Stimulated activated CD8-positive, alpha-beta memory T cell treated with anti-CD3 and anti-CD28 coated beads, Interleukin-4, amount 100 ng/mL, for 1 hour (primary cell): ENCODE measurements at places on chromosomes 5 and 9.

- DNase-seq: no peak
Observed at GRCh38 chr9:124779368-124780059, 2.6 kb downstream of the OLFML2A start.

- no peak for DNase-seq
Observed at GRCh38 chr5:129760636-129761325, 12.9 kb downstream of the MINAR2 start.

GRCh38 chr5:135353952-135354721, 44.9 kb downstream of the MACROH2A1 start:
- no peak for DNase-seq

- DNase-seq: no peak
Observed at GRCh38 chr9:14393418-14393817, 79.5 kb upstream of the NFIB start.

GRCh38 chr5:147208134-147208533, 26.7 kb upstream of the STK32A start:
- no peak for DNase-seq

- DNase-seq: no peak
Observed at GRCh38 chr5:148063861-148064260, at the start of gene SPINK5. SPINK5 (plus strand) TSS chr5:148063980; CDS start chr5:148064045, 65 bp downstream.

DNA sequence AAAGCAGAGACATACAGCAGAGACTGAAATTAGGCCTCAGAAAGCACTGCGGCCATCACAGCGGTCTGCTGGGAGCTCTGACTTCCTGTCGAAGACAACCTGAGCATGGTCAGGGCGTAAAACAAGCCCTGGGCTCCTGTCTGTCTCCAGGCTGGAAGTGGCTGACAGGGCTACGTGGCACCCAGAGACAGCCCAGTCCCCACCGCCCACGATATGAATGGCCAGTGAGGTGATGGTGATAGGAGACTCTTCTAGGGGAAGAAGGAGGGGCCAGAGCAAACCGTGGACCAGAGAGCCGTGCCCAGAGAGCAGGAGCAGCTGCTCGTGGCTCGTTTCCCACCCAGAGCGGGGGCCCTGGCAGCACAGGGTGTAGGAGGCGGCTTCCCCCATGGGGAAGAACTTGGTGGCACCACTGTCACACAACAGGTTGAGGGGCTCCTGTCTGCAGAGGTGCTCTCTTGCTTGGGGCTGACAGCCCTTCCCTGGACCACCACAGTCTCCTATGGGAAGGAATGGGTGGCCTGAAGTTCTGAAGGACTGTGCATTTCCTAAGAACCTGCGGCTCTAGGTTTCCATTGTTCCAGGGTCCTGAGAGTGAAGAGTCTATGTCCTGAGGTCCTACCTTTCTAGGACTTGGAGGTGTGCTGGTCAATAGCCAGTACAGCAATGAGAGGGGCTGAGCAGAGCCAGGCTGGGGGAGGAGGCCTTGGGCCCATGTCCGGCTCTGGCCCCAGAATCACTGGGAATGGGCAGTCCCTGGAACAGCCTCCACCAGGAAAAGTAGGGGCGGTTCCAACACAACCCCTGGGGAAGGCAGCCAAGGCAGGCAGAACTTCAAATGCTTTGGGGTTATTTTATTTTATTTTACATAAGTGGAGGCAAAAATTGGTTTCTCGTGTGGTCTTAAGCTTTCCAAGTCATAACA, 56.4 kb downstream of the BARX1 start:
- DNase-seq: no peak

DNA sequence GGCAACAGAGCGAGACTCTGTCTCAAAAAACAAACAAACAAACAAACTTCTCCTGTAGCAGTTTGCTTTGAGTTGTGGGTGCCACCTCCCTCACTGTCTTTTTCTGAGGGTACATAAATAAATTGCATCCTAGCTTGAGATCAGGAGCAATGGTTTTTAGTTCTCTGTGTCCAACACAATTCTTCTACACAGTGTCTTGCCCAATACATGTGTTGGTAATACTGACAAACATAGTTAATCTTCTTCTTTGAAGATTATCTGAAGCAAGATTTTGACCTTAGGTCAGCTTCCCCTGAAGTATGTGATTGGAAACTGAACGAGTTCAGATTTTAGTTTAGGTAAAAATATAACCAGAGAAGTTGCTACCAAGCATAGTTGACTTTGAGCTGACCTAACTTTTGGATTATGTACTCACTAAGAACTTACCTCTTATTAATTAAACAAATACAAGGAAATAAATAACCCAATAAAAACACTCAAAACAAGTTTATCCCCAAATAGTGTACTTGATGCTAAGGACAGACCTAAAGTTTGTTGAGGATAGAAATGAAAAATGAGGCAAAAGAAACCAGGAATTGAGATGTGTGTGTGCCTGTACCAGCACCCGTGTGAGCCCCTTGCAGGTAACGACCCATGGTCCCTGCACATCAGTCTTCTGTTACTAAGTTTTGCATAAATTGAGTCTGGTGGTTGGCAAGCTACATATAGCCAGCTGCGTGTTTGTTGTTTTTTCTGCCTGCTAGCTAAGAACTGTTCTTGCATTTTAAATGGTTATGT, 16.2 kb downstream of the TJP2 start:
- DNase-seq: no peak
